NCI-H1105 (cell line): ENCODE measurements at places on chromosomes 12 and 14.

GRCh38 chr12:53124352-53124723 is 21.1 kb downstream of the SOAT2 start:
- no peak for DNase-seq

DNA sequence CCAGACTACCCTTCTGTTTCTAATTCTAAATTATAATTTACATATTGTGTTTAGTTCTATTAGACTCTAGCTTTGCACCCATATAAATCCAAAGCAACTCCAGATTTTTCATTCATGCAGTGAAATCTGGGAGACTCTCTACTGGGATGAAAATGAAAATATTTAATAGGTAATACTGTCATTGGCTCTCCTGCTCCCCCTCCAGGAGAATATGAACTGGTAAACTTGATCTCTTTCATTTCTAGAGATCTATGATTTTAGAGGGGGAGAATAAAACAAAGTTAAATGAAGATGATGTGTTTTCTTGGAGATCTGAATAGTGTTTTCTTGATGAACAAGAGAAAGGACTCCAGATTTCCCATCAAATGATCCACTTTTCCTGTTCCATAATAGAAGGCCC is 104.3 kb upstream of the TMCC3 start:
- no peak for DNase-seq

- peak; percentile 39 for DNase-seq
Measured at GRCh38 chr14:93332397-93332852, 411 bp downstream of the BTBD7 start.

DNA sequence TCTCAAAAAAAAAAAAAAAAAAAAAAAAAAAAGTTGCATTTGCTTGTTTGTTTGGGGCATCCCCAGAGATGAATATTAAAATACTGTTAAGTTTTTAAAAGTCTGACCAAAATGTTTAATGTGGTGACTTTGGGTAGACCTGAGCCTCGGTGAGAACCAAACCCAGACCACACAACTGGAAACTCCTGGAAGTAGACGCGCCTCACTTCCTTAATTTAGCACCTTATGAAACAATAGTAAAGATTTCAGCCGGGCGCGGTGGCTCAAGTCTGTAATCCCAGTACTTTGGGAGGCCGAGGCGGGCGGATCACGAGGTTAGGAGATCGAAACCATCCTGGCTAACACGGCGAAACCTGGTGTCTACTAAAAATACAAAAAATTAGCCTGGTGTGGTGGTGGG is 9.3 kb downstream of the NFKBIA start:
- DNase-seq: no peak

DNA sequence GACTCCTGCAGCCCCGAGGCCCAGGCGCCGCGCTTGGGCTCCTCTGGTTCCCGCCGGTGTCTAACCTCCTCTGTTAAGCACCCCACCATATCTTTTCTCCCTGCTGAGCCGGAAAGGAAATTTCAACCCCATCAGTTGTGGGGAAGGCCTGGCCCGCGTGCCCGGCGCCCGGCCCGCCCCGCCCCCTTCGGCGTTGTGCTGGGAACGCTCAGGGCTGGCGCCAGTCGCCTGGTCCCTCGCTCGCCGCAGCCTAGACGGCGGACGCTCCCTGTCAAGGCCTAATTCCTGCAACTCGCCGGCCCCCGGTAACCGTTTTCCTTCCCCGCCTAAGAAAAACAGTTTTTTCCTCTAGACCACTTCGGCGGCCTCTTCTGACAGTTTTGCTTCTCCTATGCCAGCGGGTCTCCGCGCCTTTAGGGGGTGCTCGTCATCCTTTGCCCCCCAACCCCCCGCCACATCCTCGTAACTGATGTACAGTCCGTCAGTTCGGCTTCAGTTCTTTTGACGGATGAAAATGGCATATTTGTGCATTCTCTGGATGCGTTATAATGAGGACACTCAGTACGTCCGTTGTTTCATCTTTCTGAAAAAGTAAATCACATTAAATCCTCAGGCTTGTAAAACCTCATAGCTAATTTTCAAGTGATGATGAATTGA is 506 bp upstream of the NAP1L1 start:
- DNase-seq: peak; percentile 74

DNA sequence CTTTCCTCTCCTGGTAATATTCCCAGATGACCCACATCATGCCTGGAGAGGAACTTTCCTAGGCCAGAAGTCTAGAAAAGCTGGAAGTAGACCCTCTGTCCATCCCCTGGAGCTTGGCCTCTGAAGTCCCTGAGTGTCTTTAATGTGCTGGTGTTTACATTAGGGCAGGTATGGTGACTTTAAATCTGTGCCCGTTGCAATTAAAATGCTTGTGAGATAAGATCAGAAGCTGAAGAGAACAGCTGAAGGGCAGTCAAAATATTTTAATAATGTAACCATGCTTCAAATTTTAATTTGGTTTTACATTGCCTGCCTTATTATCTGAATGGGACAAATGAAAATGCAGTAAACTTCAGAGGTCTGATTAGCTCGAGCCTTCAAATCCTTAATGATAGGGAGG is 1022.5 kb downstream of the BCL11B start:
- no peak for DNase-seq

DNA sequence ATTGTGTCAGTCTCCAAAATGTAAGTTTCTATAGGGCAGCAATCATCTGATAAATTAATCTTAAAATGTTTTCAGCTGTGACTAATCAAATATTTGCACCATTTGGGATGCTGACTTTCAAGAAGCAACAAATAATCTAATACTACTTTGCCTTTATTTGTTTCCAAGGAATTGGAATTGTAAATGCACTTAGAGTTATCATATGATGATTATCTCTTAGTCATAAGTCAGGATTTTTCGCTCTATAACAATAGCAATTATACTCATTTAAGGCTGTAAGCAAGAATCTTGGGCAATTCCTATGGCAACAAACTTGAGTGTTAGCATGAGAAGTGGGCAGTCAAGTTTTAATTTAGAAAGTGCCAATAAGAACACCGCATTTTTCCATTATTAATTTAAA is 13.0 kb upstream of the BAZ1A start:
- DNase-seq: no peak

DNA sequence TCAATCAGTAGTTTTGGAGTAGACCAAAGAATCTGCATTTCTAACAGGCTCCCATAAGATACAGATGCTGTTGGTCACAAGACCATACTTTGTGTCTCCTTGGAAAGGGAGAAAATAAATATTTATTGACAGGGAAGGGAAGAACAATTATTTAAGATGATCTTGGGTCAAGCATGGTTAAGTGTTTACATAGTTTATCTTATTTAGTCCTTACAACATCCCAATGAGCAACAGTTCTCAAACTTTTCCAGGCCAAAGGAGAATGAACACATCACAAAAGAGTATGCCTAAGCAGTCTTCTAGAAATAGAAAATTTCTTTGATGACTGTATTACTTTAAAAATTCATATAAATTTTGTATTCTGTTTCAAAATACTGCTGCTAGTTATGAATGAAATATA is 8.8 kb downstream of the LPCAT3 start:
- no peak for DNase-seq

DNA sequence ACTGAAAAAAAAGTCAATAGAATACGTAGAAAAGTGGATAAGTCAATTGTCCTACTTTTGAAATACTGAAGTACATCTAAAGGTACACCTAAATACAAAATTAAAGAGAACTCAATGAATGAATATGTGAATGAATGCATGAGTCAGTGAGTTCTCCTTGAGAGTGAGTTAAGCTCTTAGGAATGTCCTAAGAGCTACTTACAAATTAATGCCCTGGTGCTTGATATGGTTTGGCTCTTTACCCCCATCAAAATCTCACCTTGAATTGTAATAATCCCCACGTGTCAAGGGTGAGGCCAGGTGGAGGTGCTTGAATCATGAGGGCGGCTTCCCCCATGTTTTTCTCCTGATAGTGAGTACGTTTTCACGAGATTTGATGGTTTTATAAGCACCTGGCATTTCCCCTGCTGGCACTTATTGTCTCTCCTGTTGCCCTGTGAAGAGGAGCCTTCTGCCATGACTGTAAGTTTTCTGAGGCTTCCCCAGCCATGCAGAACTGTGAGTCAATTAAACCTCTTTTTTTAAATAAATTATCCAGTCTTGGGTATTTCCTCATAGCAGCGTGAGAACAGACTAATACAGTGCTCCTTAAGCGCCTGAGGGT is 192.2 kb upstream of the ARHGAP5 start:
- DNase-seq: no peak

DNA sequence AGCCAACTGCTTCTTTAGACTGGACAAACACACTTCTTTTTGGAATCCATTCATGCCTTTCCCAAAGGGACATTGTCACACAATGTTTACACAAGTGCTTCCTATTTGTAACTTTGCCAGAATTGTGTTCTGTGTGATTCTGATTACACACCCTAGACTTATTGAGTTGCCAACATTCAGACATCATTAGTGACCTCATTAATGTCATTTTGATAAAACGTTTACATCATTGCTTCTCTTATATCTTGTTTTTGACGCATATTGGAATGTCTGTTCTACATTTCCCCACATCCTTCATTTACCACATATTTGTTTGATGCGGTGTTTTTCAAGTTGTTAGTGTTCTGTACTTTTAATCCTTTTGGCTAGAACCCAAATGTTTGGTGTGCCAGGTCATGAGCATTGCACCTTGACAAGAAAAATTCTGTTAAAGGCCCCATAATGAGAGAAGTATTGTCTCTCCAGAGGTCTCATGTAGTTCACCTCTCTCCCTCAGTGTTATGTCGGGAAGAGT is 305.5 kb downstream of the AEBP2 start:
- DNase-seq: no peak

- no peak for DNase-seq
Measured at GRCh38 chr12:47397664-47398281, 308.1 kb downstream of the RPAP3 start.

- DNase-seq: no peak
Measured at GRCh38 chr12:50734409-50735263, 29.3 kb upstream of the ATF1 start.

- DNase-seq: peak; percentile 99
Measured at GRCh38 chr12:14803011-14803829, at the start of the genes C12orf60 and WBP11. Gene C12orf60, plus strand, starts transcription at chr12:14803670. Its CDS starts 19,266 bp downstream, at chr12:14822936. Gene WBP11, minus strand, starts transcription at chr12:14803478. Its CDS starts 2,095 bp downstream, at chr12:14801383.

DNA sequence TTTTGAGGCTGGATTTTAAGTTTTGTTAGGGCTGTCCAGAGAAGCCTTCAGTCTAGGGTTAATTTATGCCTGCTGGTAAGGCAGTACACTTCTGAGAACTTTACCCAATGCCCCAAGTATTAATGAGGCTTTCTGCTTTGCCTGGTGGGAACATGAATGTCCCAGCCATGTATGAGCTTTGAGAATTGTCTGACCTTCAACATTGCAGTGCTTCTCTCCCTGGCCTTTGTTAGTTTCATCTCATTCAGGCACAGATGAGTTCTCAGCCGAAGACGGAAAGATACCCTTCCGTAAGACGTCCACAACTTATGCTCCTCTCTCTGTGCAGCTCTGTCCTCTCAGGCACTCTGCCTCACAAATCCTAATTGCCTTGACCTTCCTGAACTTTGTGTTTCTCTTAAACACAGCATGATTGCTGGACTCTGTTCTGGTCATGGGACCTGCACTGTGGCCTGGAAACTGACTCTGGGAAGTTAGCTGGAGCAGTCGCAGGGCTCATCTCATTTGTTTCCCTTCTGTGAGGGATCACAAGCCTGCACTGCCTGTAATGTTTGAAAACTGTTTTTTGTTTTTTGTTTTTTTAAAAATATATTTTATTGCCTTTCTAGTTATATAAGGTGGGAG is 15.7 kb downstream of the CHPT1 start:
- DNase-seq: no peak

DNA sequence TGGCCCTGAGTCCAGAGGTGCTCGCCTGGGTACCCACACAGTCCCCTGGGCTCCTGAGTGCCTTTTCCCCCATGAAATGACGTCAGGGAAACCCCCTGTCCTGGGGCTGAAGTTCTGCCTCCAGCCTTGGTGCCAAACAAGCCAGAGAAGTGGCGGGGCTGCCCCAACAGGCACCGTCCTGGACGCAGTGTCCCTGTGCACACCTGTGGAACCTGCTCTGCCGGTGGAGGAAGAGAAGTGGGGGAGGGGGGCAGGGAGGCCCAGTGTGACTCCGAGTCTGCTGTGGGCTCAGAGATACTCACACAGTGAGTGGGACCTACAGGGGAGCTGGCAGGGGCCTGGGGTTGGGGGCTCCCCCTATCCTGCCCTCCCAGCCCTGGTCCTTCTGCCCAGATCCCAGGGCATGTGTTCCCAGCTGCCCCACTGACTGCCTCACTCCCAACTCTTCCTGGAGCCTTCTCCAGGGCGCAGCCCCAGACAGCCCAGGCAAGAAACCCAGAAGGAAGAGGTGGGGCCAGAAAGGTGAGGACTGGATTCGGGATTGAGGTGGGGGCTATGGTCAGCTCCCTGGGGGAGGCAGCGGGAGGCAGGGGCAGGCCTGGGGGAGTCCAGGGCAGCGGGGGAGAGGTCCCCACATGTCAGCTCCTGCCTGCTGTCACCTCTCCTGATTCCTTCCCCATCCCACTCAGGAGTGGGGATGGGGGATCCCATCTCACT is 24.7 kb downstream of the CCDC85C start:
- no peak for DNase-seq

GRCh38 chr12:80553316-80553715 is 109.3 kb downstream of the PTPRQ start:
- DNase-seq: no peak

DNA sequence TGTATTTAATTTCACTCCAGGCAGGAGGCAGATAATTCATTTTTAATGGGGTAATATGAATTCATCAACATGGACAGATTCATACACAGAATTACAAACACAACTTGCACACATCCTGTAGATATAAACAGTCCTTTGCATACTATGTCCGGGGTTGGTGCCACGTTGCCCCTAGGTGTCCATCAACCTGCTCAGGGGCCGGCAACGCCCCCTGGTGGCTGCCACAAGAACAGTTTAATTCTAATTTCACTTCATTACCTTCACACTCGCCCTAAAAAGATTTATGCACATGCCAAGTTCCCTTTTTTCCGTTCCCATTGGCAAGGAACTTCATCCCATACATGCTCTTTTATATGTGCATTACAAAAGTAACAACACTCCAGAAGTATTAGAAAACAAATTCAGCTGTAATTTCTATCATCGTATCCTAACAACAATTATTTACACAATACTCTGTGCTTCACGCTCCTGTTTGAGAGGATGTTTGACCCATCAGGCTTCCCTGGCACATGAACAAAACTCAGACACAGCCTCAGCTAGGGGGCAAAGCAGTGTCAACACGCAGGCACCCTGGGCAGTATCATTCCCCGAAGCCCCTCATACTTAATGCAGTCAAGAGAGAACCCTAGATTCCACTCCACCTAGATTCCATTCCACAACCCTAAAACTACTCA is 15.5 kb downstream of the MANSC1 start:
- DNase-seq: peak; percentile 49

- no peak for DNase-seq
Measured at GRCh38 chr14:86168371-86168770, 638.4 kb downstream of the FLRT2 start.

- no peak for DNase-seq
Measured at GRCh38 chr12:46725332-46725731, 100.5 kb downstream of the SLC38A4 start.

DNA sequence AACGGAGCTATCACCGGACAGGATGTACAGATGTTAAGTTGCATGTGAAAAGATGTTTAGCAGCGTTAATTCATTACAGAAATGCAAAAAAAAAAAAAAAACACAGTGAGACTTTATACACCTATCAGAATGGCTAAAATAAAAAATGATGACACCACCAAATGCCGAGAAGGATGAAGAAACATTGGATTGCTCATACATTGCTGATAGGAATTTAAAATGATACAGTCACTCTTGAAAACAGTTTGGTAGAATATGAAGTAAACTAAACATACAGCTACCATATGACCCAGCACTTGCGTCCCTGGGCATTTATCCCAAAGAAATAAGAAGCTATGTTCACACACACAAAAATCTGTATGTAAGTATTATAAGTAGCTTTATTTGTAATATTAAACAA is 574.1 kb downstream of the SLC16A7 start:
- DNase-seq: no peak
